ENCODE measurements at places on chromosomes 13 and 19. TPM values are rescaled to one million over a fixed set of nuclear protein-coding genes. Genes with fewer than 3 reads are reported as not detected.

CEBPA gene
- total RNA-seq, result 8.5 TPM

DNA sequence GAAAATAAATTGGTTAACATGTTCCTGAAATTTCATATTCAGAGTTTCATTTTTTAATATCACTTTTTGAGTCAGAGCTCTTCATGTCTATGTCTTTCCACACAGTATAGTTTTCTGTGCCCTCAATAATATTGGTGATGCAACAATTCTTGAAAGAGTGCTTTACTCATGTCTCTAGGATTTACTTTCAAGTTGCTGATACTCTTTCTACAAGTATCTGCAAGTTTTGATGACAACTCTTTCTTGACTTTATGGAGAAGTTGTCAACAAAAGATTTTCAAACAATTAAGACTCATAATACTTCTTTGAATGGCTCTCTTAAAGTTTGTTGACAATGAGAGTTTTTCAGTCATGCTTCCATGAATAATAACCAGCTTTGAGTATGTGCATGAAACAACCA, 561.7 kb downstream of the DIAPH3 start:
- H3K4me1 ChIP-seq, result no peaks in the 10 kb centered on the region
- H3K27me3 ChIP-seq, result no peaks in the 10 kb centered on the region
- H3K27ac ChIP-seq, result no peak overlapping the region
- H3K36me3 ChIP-seq, result peaks cover 9% of the 10 kb centered on the region
- no peak for DNase-seq
- no peak overlapping the region for H3K4me3 ChIP-seq

DNA sequence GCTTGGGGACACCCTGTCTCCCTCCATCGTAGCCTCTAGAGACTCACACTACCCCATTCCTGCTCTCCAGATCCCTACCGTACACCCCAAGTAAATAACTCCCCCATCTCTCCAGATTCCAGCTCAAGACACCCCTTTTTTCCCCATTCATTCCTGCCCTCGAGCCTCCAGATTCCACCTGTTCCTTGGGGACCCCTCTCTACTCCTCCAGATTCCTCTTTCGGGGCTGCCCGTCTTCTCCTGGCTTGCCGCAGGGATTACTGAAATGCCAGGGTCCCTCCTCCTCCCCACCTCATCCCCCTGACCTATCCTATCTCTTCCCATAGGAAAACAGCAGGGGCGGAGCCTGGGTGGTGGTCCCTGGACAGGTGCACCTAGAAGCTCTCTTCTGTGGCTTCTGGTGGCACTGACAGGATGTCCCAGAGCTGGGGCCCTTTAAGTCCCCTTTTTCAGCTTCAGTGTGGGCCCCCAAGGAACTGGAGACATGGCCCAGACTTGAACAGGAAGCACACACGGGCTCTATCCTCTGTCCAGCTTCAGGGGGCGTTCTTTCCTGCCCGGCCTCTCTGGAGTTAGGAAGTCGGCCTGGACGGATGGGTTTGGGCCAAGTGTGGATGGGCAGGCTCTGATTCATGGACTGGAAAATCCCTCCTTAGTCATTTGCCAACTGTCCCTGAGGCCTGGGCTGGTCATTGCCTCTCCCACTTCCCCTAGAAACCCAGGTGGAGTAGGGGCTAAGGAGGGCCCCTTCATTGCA, 1.2 kb downstream of the ZSWIM4 start:
- H3K27ac ChIP-seq, result peak overlapping the region; percentile 91
- peaks cover 13% of the 10 kb centered on the region for H3K36me3 ChIP-seq
- H3K4me3 ChIP-seq, result peak overlapping the region; percentile 79
- H3K4me1 ChIP-seq, result peaks cover 24% of the 10 kb centered on the region
- no peak for DNase-seq

JSRP1 gene
- 0.80 TPM for total RNA-seq

ZNF432 gene
- total RNA-seq, result 25.9 TPM

NFIC gene
- total RNA-seq, result 32.9 TPM

GRCh38 chr19:46648060-46648960, 12.3 kb upstream of the GNG8 start:
- peaks cover 67% of the 10 kb centered on the region for H3K27me3 ChIP-seq
- peak overlapping the region; percentile 40 for H3K4me3 ChIP-seq
- no peak for DNase-seq
- peaks cover 9% of the 10 kb centered on the region for H3K4me1 ChIP-seq
- peak overlapping the region; percentile 47 for H3K27ac ChIP-seq
- H3K36me3 ChIP-seq, result peaks cover 25% of the 10 kb centered on the region

DNA sequence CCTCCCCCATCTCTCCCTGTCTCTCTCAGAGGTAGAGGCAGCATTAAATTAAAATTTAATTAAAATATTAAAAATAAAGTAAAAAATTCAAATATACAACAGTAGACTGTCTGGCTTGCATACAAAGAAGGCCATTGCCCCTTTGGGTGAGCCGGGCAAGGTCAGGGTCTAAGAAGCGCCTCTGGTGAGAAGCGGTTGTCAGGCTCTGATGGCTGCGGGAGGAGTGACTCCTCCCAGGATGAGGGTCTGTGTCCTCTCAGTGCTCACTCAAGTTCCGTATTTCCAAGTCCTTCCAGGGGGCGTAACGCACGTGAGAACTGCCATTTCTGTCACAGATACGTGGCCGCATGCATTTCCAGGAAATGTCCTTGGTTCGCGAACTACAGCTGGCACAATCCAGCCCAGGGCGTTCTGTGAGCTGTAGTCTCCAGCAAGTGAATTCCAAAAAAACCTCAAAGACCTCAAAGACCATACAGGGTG, 737 bp upstream of the ZNF181 start:
- H3K4me3 ChIP-seq, result peak overlapping the region; percentile 90
- H3K36me3 ChIP-seq, result peaks cover 22% of the 10 kb centered on the region
- no peaks in the 10 kb centered on the region for H3K27me3 ChIP-seq
- peak overlapping the region; percentile 98 for H3K27ac ChIP-seq
- peaks cover 24% of the 10 kb centered on the region for H3K4me1 ChIP-seq

DNA sequence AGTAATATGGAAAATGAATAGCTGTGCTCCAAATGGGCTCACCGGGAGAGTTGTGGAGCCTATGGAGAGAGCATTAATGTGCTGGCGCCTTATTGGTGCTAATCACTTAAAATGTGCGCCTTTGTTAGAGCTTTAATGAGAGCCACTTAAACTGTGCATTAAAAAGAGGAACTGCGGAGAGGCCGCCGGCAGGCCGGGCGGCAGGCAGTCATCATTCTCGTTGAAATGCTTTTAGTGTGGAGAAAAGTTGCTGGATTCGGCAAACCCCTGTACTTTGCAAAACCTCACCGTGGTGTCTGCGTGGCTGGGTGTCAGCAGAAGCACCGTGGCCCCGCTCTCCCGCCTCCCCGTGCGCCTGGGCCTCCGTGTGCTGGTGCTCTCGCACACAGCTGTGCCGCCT, 105.5 kb downstream of the KDM4B start:
- H3K4me1 ChIP-seq, result peaks cover 2% of the 10 kb centered on the region
- H3K4me3 ChIP-seq, result no peak overlapping the region
- no peak overlapping the region for H3K27ac ChIP-seq

GIPC3 gene
- total RNA-seq, result 0.09 TPM

DNA sequence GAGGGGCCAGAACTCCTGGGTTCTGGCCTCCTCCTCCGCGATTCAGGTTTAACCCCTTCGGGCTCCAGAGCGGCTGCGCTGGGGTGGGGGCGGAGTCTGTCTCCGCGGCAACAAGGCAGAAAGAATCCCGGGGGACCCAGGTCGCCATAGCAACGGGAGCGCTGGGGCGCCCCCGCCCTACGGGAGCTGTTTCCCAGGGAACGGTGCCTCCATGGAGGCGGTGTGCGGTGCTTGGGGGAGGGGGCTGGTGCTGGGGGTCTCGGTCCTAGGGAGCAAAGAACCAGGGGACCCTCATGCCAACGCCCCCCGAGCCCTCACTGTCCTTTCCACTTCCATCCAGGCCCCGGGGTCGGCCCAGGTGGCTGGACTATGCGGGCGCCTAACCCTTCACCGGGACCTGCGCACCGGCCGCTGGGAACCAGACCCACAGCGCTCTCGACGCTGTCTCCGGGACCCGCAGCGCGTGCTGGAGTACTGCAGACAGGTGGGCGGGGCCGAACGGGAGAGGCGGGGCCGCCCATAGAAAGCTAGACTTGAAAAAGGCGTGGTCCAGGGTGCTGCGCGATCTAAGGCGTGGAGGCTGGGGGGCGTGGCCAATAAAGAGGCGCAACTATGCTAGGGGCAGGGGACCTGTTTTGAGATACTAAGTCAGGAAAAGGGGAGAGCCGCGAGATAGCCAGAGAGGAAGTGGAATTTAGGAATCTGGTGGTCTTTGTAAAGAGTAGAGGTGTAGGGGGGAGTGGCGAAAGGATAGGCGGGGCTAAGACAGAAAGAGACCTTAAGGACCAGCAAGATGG, 1.2 kb downstream of the APLP1 start:
- peaks cover 16% of the 10 kb centered on the region for H3K4me1 ChIP-seq
- peak overlapping the region; percentile 78 for H3K4me3 ChIP-seq
- H3K27me3 ChIP-seq, result peaks cover 53% of the 10 kb centered on the region
- H3K27ac ChIP-seq, result peak overlapping the region; percentile 77

ATP1A3 gene
- total RNA-seq, result 0.45 TPM

ZNF490 gene
- 13.6 TPM for total RNA-seq

DNA sequence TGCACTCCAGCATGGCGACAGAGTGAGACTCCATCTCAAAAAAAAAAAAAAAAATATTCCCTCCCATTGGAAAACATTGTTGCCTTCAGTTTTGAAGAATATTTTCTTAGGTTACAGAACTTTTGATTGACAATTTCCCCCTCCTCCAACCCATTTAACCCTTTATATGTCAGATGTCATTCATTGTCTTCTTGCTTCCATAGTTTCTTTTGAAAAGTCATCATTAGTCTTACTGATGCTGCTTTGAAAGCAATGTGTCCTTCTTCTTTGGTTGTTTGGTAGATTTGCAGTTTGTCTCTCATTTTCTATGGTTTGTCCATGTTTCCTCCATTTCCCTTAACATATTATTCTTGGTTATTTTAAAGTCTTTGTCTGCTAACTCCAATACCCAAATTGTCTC, 25.4 kb downstream of the ZNF558 start:
- H3K4me1 ChIP-seq, result no peaks in the 10 kb centered on the region
- no peaks in the 10 kb centered on the region for H3K27me3 ChIP-seq
- no peak overlapping the region for H3K4me3 ChIP-seq
- DNase-seq, result no peak
- no peak overlapping the region for H3K27ac ChIP-seq

DNA sequence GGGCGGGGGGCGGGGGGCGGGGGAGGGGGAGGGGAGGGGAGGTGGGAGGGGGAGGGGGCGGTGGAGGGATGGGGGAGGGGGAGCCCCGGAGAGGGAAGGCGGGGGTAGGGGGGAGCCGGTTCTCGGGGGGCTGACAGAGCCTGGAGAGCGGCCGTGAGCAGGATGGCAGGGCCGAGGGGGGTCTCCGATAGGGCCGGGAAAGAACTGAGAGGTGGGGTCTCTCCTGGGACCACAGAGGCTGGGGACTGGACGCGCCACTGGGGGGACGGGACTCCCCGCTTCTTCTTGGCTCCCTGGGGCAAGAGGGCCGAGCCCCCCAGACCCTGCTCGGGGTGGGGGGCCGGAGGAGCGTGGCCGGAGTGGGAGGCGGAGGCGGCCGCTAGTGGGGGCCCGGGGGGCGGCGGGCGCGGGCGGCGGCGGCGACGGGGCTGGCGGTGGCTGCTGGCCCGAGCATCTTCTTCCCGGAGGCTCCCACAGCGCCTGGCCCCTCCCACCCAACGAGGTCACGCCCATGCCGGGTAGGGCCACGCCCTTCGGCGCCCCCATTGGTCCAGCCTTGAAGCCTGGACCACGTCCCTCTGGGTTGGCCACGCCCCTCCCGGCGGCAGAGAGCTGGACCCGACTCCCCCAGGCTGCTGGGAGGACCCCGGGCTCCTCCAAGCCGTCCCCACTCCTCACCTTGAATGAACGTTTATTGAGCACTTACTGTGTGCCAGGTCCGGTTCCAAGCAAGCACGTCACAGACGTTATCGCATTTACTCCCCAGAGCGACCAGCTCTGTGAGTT, at the start of gene NOVA2:
NOVA2 (minus strand) TSS at position 313 of the 786 bp plus-strand sequence. CDS start 514 bp downstream, outside the sequence.
- H3K4me1 ChIP-seq, result peaks cover 4% of the 10 kb centered on the region
- peaks cover 89% of the 10 kb centered on the region for H3K27me3 ChIP-seq

- H3K4me3 ChIP-seq, result no peak overlapping the region
- no peak for DNase-seq
- H3K4me1 ChIP-seq, result peaks cover 22% of the 10 kb centered on the region
- H3K27ac ChIP-seq, result no peak overlapping the region
These were observed 21.0 kb downstream of the CLEC4M start for GRCh38 chr19:7783991-7784423.

CILP2 gene
- 23.2 TPM for total RNA-seq

GRCh38 chr13:108828086-108828815, 198.8 kb downstream of the MYO16 start:
- H3K4me3 ChIP-seq, result no peak overlapping the region
- no peaks in the 10 kb centered on the region for H3K27me3 ChIP-seq
- peaks cover 3% of the 10 kb centered on the region for H3K36me3 ChIP-seq
- DNase-seq, result no peak
- H3K4me1 ChIP-seq, result peaks cover 5% of the 10 kb centered on the region

ZNF468 gene
- 30.6 TPM for total RNA-seq

DNA sequence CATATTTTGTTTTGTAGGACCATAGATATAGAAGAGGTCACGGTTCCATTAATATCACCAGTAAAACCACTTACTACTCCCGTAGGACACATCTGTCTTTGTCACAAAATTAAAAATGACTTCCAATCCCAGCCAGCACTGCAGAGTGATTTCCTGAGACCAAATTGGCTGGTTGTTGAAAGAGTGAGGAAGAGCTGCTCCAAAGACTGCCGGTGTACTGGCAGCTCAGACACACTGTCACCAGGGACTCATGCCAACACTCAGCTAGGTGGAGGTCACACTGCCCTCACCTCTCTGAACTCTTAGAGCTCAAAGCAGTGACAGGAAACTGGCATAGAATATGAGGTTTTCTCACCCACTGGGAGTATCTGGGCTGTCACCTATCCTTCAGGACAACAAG, 52.1 kb downstream of the FLT1 start:
- peaks cover 1% of the 10 kb centered on the region for H3K36me3 ChIP-seq
- no peaks in the 10 kb centered on the region for H3K4me1 ChIP-seq
- DNase-seq, result no peak

DNA sequence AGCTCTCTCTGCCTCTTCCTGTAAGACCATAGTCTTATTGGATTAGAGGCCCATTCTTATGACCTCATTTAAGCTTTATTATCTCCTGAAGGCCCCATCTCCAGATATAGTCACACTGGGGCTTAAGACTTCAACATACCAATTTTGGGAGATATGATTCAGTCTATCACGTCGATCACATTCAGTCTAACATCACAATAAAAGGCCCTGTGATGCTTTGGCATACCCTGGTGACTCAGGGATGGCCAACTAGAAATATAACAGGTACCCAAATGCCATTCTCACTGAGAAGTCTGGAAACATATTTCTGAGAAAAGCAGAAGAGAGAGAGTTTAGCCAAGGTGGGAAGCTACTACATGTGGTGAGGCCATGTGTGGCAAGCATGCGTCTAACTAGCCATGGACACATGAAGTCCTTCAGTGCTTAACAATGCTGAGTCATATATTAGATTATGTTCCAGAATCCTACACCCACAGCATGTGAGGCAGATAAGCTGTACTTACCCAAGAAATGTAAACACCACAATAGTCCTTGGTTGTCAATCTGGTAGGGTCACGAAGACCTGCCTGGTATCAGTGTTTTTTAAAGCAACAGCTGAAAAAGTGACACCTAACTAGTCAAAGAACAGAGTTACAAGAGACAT, 485.1 kb downstream of the FOXO1 start:
- H3K4me3 ChIP-seq, result no peak overlapping the region
- peaks cover 4% of the 10 kb centered on the region for H3K27me3 ChIP-seq
- H3K36me3 ChIP-seq, result no peaks in the 10 kb centered on the region
- DNase-seq, result no peak
- no peak overlapping the region for H3K27ac ChIP-seq
- H3K4me1 ChIP-seq, result no peaks in the 10 kb centered on the region

All from mesothelial cell of epicardium (in vitro differentiated cells).